Vein endothelial cell (primary cell): ENCODE measurements at places on chromosomes 13 and 19. TPM values are rescaled to one million over a fixed set of nuclear protein-coding genes. Genes with fewer than 3 reads are reported as not detected.

The GPC5 gene
- 0.19 and 2.9 TPM in 2 replicates for total RNA-seq

The PLPPR3 gene
- total RNA-seq: 0.48 and 1.3 TPM in 2 replicates

The CD209 gene
- not detected in 2 replicates for total RNA-seq

The FLT1 gene
- 135 and 147 TPM in 2 replicates for total RNA-seq

The MIA gene
- not detected in 2 replicates for total RNA-seq

The TGFBR3L gene
- total RNA-seq: 0.29 and 2.0 TPM in 2 replicates

The SERPINE3 gene
- under 0.01 TPM in 1 of 2 replicates, not detected in the other for total RNA-seq

The DDA1 gene
- total RNA-seq: 33.3 and 46.4 TPM in 2 replicates

The FRY gene
- total RNA-seq: 50.0 and 59.1 TPM in 2 replicates

The CACNG7 gene
- 0.19 TPM in 1 of 2 replicates, not detected in the other for total RNA-seq

The SERTM1 gene
- 0.10 TPM in 1 of 2 replicates, not detected in the other for total RNA-seq

The ZFP28 gene
- total RNA-seq: 7.2 and 8.7 TPM in 2 replicates

The RNF225 gene
- 0.33 and 0.67 TPM in 2 replicates for total RNA-seq

The EIF3K gene
- 369 and 446 TPM in 2 replicates for total RNA-seq

The BCKDHA gene
- total RNA-seq: 29.0 and 68.3 TPM in 2 replicates

The SELENOV gene
- not detected in 2 replicates for total RNA-seq

The RNF113B gene
- total RNA-seq: not detected in 2 replicates

The SMAD9 gene
- 9.5 and 11.8 TPM in 2 replicates for total RNA-seq

The THSD1 gene
- 67.3 and 85.3 TPM in 2 replicates for total RNA-seq

The SLC10A2 gene
- not detected in 2 replicates for total RNA-seq

The ANKLE1 gene
- total RNA-seq: 0.96 and 1.3 TPM in 2 replicates

The IRGC gene
- not detected in 2 replicates for total RNA-seq

The TEX29 gene
- total RNA-seq: not detected in 2 replicates

The MYBPC2 gene
- total RNA-seq: not detected in 2 replicates

The S1PR2 gene
- 1.6 and 1.7 TPM in 2 replicates for total RNA-seq

The OLFM2 gene
- total RNA-seq: 0.38 and 1.6 TPM in 2 replicates

The POU2F2 gene
- total RNA-seq: 1.3 and 1.5 TPM in 2 replicates

The SYNGR4 gene
- not detected in 2 replicates for total RNA-seq

The KLK15 gene
- total RNA-seq: not detected in 2 replicates
